ENCODE measurements at places on chromosomes 16 and 17. TPM values are rescaled to one million over a fixed set of nuclear protein-coding genes. Genes with fewer than 3 reads are reported as not detected.

The CSH1 gene
- total RNA-seq, result not detected

The GPR139 gene
- not detected for total RNA-seq

The GDPD1 gene
- total RNA-seq, result 0.43 TPM

The KRT27 gene
- total RNA-seq, result not detected

The KRTAP1-1 gene
- total RNA-seq, result not detected

The KRTAP17-1 gene
- total RNA-seq, result not detected

The KRT12 gene
- not detected for total RNA-seq

The ARL5C gene
- under 0.01 TPM for total RNA-seq

The CCDC144A gene
- 7.9 TPM for total RNA-seq
